ENCODE measurements at places on chromosomes 1 and 21.

DNA sequence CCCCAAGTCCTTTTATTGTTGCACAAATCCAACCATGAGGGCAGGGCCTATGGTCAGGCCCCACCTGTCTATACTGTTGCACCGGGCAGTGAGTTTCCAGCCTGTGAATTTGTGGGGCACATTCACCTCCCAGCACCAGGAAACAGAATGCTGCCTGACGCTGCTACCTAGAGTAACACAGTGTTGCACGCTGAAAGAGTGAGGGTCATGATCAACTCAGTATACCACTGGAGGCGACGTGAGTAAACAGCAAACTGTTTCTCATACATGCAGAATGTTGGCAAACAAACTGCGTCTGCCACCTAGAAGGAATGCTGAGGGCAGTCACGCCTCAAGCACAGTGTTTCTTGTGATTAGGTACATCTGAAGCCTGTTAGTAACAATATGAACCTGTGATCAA, 13.4 kb upstream of the LRRC47 start:
- no peak for DNase-seq

DNA sequence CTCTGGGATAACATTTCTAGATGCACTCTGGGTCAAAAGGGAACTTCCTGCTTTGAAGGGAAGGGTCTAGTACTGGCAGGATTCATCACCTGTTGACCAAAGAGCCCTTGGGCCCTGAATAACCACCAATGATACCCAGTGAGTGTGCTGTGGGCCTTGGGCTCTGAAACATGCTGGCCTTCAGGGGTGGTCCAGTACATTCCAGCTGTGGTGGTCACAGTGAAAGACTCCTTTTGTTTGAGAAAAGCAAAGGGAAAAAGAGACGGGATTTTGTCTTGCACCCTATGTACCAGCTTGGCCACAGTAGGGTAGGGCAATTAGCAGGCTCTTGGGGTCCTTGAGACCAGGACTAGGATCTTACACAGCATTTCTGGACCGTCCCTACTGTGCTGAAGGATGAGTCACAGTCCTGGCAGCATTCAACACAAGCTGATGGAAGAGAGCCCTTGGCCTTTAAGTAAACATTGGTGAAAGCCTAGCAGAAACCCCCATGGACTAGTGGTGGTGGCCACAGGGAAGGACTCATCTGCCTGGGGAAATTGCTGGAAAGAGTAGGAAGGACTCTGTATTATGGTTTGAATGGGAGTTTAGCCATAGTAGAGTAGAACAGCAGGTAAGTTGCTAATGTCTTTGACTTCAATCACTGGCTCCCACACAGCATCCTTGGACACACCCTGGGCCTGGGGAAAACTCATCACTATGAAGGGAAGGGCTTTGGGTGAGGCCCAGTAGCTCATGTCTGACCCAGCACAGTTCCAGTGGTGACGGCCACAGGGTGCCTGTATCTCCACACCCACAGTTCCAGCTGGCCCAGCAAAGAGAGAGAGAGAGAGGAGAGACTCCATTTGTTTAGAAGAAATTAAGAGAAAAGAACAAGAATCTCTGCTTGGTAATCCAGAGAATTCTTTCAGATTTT, 87.5 kb downstream of the COL24A1 start:
- no peak for DNase-seq

GRCh38 chr21:45085700-45086099, 11.3 kb downstream of the ADARB1 start:
- DNase-seq, result no peak

DNA sequence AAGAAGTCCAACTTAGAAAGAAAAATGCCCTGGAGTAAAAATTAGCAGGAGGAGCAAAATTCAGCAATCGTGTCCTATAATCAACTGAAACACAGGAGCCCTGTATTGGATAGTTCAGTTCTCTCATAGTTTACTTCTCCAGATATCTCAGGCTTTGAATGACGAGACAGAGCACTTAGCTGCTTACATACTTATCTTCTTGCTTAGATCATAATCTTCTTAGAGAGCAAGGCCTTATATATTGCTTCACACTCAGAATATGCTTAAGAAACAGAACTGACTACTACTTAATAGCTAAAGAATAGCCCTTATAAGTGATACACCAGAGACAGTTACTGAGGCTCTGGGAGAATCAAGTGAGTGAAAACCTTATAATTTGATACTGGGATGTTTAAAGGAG, 38.9 kb downstream of the TOR3A start:
- no peak for DNase-seq

DNA sequence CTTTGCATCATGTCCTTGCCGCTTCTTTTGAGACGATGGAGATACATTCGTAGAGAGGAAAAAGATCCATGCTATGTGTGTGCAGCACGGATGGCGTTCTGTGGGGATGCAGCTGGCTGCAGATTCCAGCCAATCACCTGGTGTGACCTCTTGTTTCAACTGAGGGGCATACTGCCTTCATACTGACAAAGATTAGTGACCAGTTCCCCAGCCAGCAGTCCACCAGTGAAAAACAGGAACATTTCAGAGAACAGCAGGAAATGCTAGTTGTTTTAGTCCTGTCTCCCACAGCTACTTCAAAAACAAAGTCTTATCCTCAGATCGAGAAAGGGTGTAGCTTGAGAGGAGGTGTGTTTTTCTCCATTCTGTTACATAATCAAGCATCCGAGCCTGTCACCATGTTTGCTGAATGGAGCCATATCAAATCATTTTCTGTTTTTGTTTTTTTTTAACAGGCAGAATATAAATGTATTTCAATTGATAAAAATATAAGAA, 255.7 kb upstream of the FMN2 start:
- DNase-seq, result no peak

GRCh38 chr21:43598416-43599120, 60.7 kb downstream of the HSF2BP start:
- no peak for DNase-seq

GRCh38 chr1:177710696-177711620, 258.9 kb downstream of the SEC16B start:
- DNase-seq, result no peak

DNA sequence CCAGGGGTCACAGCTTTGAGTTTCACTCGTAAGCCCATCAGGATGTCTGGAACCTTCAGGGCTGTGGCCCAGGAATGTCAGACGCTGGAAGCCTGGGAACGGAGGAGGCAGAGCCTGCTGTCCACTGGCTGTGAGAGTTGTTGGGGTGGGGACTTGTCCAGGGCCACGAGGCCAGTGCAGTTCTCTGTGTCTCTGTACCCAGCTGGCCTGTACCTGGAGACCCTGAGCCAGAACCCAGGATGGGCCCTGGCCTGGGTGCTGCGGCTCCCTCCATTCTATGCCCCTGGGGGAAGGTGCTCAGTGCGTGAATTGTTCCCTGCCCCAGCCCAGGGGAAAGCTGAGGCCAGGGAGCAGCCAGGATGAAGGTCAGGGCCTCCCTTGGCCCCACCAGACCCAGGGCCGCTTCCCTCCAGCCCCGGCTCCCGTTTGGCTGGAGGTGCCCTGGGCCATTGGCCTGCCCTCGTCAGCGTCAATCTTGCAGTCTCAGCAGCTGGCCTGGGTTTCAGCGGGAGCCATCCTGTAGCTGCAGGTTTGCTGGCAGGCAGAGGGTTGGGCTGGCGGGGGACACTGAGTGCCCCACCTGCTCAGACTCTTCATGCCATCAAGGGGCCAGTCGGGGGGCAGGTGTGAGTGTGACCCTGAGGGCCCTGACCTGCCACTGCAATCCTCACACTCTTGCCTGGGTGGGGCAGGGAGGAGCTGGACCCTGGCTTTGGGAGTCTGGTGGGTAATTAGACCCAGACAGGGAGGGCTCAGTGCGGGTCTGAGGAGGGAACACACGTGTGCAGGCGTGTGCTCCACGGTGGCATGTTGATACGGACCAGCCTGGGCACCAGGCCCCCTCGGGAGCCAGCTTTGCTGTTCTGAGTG, 724 bp upstream of the CALML6 start:
- DNase-seq, result no peak

DNA sequence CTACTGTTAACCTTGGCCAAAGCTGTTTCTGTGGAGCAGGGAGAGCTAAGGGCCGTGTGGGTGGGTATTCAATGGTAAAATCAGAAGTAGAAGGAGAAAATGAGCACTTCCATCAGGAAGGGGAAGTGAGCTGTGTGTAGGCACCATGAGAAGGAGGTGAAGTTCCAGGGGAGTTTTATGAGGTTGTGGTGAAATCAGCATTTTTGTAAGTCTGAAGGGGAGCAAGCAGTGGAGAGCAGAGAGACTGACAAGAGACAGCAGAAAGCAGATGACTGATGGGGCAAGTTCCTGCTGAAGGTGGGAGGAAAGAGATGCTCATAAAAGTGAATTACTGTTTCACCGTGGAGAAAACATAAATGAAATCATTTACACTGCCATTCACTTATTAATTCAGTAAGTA, 2.7 kb upstream of the GPR88 start:
- no peak for DNase-seq

DNA sequence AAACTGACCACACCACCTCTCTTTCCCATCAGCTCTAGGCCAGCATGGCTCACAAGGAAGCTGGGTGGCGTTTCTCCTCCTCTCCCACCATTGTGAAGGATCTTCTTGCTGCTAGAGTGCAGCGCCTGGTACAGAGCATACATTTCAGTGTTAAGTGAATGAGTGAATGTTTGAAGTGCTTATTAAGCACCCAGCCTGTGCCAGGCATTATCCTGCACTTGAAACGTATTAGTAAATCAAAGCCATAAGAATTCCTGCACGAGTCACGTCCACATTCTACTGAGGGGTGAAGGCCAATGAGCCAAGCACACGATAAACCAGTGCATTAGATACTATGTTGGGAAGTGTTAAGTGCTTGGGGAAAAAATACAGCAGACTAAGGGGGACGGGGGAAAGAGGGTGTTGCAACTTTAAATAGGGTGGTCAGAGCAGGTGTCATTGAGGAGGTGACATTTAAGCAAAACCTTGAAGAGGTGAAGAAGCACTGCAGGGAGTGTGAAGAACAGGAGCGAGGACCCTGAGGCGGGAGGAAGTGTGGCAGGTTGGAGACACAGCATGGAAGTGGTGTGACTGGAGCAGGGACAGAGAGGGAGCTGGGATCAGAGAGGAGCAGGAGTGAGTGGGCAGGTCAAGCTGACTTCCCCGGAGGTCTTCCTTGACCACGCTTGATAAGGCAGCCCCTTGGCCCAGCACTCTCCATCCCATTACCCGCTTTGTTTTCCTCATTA, 48.5 kb upstream of the LRRN2 start:
- DNase-seq, result no peak

DNA sequence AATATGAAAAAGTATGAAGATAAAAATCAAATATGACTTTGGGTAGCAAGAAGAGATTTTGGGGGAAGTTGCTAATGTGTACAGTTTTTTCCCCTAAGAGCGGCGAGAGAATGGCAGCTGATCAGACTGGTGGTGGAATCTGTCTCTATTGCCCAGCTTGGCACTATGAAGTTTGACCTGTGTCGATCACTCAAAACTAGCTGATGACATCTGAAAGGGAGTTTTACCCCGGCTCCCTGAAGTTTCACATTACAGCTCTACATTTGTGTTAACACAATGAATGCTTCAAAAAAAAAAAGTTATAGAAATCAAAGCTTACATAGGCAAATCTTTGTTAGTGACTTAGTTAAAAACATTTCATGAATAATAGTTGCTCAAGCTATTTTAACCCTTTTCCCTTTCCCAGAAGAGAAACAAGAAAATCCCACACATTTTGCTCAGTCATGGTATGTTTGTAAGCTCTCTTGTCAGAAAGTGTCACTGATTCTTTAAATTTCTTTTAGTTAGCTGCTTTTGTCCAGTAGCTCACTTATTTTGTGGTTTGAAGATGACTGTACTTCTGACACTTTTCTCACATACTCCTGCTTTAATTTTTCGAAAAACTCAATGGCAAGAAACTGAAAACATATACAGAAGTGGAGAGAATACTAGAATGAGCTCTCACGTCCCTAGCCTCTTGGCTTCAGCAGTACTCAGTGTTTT, 41.3 kb downstream of the DYRK1A start:
- DNase-seq, result no peak

DNA sequence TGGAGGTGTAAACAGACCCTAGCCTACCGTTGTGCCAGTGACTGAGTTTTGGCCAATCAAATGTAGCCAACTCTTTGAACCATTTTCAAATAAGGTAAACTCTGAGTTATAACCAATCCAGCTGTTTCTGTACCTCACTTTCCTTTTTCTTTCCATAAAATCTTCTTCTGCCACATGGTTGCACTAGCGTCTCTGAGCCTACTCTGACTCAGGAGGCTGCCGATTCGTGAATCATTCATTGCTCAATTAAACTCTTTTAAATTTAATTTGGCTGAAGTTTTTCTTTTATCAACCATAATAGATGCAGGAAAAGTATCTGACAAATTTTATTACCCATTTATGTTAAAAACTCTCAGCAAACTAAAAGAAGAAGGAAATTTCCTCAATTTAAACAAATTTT, 111.5 kb upstream of the LYPLAL1 start:
- no peak for DNase-seq

Data from effector CD8-positive, alpha-beta T cell (primary cell).